ENCODE measurements at places on chromosomes 13 and 19.
A peak's percentile ranks its signal among the peaks of the same experiment; 100 is the strongest.

DNA sequence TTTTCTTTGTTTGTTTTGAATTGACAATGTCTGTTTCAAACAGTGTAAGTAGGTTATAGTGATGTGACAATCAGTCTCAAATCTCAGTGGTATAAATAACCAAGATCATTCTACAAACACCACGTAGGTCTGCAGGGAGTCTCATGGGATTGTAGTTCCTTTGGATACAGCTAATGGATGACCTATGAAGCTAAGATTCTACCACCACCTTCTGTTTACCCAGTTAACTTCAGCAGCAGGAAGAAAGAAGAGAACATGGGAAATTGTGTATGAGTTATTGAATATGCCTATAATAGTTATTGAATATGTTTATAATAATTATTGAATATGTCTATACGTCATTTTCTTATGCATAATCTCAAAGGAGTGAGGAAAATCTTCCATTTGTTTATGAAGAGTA is 63.9 kb upstream of the SLITRK5 start:
- no peaks in the 10 kb centered on the region for H3K36me3 ChIP-seq
- no peaks in the 10 kb centered on the region for H3K4me1 ChIP-seq
- no peak overlapping the region for H3K4me3 ChIP-seq
- no peaks in the 10 kb centered on the region for H3K27me3 ChIP-seq
- no peak overlapping the region for H3K27ac ChIP-seq

DNA sequence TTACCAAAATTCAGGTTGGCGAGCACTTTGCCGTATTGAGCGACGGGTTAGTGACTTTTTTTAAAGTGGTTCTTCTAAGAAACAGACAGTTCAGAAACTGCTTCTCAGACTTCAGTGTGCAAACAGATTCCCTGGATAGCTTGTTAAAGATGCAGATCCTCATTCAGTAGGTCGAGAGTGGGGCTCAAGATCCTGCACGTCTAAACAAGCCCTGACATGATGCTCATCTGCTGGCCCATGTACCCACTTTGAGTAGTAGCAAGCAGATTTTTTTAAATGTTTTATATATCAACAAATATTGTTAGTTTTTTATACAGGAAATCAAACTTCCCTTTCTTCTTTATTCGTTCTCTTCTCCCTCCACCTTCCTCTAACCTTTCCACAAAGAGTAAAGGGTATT is 7.3 kb downstream of the METTL21C start:
- no peaks in the 10 kb centered on the region for H3K36me3 ChIP-seq
- no peak overlapping the region for H3K27ac ChIP-seq
- H3K4me1 ChIP-seq = peaks cover 8% of the 10 kb centered on the region
- peak; percentile 46 for DNase-seq
- no peak overlapping the region for H3K4me3 ChIP-seq
- H3K27me3 ChIP-seq = no peaks in the 10 kb centered on the region

- no peaks in the 10 kb centered on the region for H3K36me3 ChIP-seq
- H3K4me3 ChIP-seq = no peak overlapping the region
- no peaks in the 10 kb centered on the region for H3K4me1 ChIP-seq
- DNase-seq = no peak
Measured at GRCh38 chr13:22198641-22199217, 527.9 kb downstream of the FGF9 start.

- peaks cover 4% of the 10 kb centered on the region for H3K27me3 ChIP-seq
Measured at GRCh38 chr19:33437393-33437820, 63.9 kb downstream of the CEBPG start.

Data from keratinocyte (primary cell).